ENCODE measurements at places on chromosomes 5 and 9.

DNA sequence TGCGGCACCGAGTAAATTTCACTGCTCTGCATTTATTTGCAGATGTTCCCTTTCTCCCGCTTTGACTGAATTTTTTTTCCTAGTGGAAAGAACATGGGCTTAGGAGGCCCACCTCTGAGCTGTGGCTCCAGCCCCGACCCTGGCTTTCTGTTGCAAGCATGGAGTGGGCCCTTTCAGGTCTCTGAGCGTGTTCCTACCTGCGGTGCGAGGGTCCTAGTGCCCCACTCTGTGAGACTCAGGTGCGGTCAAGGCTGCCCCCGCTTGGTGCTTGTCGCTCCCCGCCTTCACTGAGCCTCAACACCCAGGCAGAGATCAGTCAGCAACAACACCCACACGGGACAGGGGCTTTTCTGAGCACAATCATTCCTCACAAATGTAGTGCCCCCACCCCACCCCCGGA lies 32.0 kb downstream of the SLC6A3 start:
- no peak for DNase-seq

GRCh38 chr9:111233963-111234362 lies 96.1 kb downstream of the OR2K2 start:
- DNase-seq = no peak

DNA sequence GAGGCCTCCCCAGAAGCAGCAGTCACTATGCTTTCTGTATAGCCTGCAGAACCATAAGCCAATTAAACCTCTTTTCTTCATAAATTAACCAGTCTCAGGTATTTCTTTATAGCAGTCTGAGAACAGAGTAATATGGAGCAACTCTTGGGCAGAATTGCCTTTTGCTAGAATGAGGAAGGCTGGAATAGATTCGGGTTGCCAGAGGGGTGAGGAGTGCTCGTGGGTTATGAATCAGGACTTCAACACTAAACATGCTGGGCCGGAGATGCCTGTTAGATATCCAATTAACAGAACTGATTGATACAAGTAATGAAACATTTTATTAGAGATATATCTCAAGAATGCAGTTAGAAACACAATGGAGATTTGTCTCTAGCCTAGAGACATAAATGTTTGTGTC lies 140.9 kb upstream of the MAP3K1 start:
- DNase-seq = no peak

- DNase-seq = no peak
Measured at GRCh38 chr9:135037521-135038250, 49.8 kb upstream of the OLFM1 start.

DNA sequence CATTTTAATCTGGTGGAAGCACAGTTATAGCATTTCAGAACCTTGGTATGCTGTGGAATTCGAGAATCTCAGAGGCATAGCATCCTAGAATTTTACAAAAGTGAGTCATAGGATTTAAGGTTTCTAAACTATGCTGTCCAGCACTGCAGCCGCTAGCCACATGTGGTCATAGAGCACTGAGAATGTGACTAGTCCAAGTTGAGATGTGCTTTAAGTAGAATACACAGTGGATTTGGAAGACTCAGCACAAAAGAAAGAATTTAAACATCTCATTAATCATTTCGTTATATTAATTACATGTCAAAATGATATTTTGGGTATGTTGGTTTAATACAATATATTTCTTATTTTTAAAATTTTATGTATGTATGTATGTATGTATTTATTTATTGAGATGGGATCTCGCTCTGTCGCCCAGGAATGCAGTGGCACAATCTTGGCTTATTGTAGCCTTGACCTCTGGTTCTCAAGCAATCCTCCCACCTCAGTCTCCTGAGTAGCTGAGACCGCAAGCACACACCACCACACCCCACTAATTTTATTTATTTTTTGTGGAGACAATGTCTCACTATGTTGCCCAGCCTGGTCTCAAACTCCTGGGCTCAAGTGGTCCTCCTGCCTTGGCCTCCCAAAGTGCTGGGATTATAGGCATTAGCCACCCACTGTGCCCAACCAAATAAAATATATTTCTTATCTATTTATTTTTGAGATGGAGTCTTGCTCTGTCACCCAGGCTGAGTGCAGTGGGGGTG lies 20.4 kb upstream of the RPS14 start:
- peak; percentile 92 for DNase-seq

DNA sequence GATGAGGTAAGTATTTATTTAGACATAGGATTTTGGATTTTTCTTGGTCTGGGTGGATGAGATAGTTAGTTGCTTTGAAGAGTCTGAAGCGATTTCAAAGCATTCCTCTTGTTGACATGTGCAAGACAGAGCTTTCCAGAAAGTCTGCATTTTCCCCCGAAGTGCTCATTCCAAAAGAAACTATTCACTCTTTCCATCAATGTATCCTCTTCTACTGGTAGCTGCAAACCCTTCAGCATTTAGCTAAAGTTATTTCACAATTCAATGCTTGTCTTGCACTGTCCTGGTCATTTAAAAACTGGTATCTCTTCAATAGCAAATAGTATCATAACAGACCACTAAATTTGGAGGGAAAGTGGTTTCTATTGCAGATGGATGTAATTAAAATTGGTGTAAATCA lies 13.0 kb downstream of the NREP start:
- DNase-seq = no peak

DNA sequence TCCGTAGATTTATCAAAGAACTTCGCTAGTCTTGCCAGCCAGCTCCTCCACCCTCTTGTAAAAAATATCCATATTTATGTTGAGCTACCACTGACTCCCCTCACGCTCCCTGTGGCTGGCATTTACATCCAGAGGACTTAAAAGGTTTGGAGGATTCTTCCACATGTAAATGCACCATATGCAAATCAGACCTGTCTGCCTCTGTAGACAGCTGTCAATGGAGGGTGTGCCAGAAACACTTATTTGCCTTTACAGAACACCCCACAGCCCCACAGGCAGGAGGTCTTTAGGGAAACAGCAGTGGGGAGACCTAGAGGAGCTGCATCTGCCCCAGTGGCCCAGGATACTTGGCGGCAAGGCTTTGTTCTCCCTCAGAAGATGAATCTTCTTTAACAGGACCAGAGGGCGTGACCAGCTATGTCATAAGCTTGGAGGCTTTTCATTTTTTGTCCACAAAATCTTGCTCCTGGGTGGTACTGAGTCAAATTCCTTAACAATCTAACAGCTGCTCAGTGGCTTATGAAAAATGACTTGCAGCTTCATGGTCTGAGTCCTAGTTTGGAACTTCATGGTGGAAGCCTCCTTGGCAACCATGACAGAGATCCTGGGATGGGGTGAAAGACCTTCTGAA lies 535.8 kb downstream of the EBF1 start:
- no peak for DNase-seq

Data from kidney capillary endothelial cell (primary cell).